Activated B cell treated with CpG ODN at 0.5 μM for 24 hours (primary cell): ENCODE measurements at places on chromosomes 2 and 18. TPM values are rescaled to one million over a fixed set of nuclear protein-coding genes. Genes with fewer than 3 reads are reported as not detected.
A peak's percentile ranks its signal among the peaks of the same experiment; 100 is the strongest.

The RGPD3 gene
- total RNA-seq, result 0.27 and 0.35 TPM in 2 replicates

The KCNF1 gene
- total RNA-seq, result not detected in 2 replicates

The IL37 gene
- total RNA-seq, result not detected in 2 replicates

The TMEM18 gene
- total RNA-seq, result 30.8 and 34.6 TPM in 2 replicates

DNA sequence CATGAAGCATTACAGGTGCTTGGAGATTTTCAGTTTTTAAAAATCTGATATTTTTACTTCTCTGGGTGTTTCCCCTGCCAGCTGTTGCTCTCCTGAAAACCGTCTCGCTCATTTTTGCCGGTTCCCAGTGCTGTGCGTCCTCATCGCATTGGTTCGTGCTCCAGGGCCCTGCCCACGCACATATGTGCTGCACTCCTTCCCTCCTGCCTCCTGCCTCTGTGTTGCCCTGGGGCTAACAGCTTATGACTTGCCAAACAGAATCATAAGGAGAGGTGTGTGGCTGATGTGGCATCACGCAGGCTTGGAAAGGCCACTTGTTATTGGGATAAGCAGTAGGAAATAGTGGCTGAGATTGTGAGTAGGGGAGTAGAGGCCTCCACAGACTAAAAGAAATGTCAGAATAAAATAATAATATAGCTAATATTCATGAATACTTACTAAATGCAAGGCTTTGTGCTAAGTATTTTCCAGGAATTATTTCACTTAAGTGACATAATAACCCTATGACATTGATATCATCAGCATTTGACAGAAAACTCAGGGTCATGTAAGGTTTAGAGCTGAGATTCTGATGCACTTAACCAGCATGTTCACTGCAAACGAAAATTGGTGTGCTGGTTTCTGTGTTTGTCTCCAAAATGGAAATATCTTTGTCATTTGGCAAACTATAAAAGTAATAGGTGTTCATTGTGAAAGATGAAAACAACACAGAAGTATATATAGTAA lies 53.5 kb downstream of the SLC4A1AP start:
- DNase-seq, result no peak

DNA sequence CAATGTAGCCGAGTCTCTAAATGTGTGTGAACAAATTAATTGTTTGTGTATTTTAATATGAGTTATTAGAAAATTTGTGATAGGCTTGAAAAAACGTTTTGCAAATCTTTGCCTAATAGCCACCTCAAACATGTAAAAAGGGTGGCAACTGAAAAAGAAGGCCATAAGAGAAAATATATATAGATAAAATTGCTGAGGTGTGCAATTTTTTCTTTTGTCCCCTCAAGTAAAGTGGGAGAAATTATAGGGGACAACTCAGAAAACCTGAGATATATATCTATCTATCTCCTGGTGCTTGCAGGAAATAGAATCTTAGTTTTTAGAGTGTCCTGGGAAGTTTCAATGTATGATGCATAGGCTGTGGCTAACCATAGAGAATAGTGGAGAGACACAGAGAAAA lies 201.4 kb upstream of the LRP1B start:
- DNase-seq, result no peak

DNA sequence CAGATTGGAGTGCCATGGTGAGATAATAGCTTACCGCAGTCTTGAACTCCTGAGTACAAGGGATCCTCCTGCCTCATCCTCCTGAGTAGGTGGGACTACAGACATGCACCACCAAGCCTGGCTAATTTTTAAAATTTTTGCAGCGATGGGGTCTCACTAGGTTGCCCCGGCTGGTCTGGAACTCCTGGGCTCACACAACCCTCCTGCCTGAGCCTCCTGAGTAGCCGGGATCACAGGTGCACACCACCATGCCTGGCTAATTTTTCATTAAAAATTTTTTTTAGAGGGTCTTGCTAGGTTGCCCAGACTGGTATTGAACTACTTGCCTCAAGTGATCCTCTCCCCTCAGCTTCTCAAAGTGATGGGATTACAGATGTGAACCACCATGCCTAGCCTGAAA lies 27.8 kb downstream of the RAB31 start:
- DNase-seq, result no peak

DNA sequence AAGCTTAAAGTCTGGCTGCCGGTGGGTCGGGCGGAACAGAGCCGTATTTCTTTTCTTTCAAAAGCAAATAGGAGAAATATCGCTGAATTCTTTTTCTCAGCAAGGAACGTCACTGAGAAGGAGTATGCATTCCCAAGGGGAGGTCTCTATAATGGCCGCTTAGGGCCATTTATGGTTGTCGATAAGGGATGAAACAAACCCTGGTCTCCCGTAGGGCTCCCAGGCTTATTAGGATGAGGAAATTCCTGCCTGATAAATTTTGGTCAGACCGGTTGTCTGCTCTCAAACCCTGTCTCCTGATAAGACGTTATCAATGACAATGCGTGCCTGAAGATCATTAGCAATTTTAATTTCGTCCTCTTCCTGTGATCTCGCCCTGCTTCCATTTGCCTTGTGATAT lies 227.7 kb upstream of the ZEB2 start:
- no peak for DNase-seq

GRCh38 chr2:119174216-119174992 lies 15.9 kb upstream of the C1QL2 start:
- DNase-seq, result peak; percentile 36

DNA sequence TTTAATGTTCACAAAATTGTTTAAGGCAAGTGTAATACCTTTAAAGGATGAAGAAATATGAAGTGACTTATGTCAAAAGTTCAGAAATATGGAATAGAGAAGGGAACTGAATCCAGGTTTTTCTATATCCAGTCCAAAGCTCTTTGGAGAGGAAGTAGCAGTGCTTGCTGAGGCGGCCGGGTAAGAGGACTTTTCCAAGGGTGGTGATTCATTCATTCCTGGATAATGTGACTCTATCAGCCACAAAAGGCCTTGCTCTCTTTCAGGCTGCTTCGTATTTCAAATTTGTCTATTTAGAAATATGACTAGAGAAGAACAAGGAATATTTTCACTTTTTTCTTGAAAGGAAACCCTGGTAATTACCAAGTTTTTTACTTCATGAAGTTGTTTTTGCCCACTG lies 830.1 kb upstream of the ZEB2 start:
- DNase-seq, result no peak

GRCh38 chr2:120495586-120495985 lies 149.7 kb downstream of the INHBB start:
- no peak for DNase-seq

GRCh38 chr2:121709776-121710469 lies 26.8 kb downstream of the NIFK start:
- DNase-seq, result no peak

- no peak for DNase-seq
These were observed 969.6 kb upstream of the PIK3C3 start for GRCh38 chr18:40985436-40985835.

DNA sequence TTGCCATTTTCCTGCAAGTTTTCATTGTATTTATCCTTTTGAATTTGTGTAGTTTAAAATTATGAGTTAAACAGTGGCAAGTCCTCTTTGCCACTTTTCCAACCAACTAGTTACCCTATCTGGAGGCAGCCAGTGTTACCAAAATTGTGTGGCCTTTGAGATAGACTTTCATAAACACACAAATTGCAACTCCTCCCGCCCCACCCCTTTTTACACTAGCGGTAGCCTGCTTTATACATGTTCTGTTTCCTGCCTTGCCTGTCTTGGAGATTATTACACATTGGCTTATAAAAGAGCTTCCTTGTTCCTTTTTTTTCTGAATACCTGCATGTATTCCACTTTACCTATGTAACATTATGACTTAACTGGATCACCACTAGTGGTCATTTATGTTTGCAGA lies 56.5 kb downstream of the RPIA start:
- DNase-seq, result no peak

GRCh38 chr2:79915455-79915854 lies 389.1 kb downstream of the LRRTM1 start:
- DNase-seq, result no peak

DNA sequence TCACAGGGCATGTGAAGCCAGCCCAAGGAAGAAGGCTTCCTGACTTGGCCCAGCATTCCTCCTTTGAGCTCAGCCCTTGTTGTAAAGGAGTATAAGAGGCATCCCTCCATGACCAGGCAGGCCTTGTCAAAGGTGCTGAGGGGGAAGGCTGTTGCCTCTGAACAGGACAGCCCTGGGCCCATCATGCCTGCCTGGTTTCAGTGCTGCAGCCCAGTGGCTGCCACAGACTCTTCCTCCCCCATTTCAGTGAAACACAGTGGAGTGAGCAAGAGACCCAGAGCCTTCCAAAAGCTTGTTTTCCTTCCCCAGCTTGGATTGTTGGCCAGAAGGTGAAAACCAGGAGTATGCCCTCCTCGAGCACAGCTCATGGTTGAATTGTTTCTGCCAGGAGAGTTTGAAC lies 19.9 kb upstream of the RPL37A start:
- no peak for DNase-seq

DNA sequence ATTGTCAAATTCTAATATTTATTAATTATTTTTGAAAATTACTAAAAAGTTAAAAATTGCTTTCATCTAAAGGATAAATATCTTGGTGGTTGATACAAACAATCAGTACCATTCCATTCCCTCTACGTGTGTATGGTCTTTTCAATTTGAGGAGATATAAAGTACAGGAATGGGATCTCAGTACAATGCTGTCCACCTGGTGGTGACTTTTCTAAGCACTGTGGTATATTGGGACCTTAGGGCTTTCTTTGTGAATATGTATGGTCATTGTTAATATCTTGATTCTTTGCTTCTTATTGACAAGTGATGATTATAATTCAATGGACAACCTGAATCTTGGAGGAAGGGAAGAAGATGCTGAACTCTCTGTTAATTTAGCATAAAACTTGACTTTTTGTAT lies 83.1 kb downstream of the NBEAL1 start:
- no peak for DNase-seq

- DNase-seq, result no peak
These were observed 29.6 kb downstream of the SH3BP4 start for GRCh38 chr2:234981197-234982095.

GRCh38 chr2:169031202-169031601 lies at the start of gene ABCB11:
Gene ABCB11, minus strand, starts transcription at chr2:169031324. Its CDS starts 13,199 bp downstream, at chr2:169018125.
- no peak for DNase-seq

DNA sequence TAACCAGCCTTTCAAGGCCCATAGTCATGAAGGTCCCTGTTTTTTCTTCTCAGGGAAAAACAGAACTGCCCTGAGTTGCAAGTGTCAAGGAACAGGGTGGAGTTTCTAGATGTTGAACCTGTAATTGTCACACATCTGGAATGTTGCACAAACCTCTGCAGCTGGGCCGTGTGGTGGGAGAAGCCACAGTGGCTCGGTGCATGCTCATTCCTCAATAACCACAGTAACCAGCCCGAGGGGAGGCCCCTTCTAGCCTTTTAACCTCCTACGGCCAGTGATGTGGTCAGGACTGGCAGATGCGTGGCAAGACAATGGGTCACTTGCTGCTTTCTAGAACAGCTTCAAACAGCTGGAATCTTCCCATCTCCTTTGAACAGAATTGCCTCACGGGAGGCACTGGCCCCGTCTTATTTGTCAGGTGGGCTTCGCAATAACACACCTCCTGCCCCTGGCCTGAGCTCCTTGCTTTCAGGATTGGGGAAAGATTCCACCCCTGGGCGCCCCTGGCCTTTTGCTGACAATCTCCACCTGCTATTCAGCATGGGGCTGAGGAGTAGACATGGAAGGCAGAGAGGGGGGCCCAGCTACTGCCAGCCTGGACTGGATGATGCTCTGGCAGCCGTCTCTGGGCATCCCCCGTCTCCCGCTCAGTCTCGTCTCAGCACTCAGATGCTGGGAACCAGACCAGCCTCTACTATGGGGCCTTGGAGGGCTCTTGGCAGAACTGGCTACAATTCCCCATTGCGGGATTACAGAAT lies 102.9 kb downstream of the KLHL29 start:
- DNase-seq, result no peak

GRCh38 chr2:61969376-61969775 lies 63.9 kb downstream of the COMMD1 start:
- DNase-seq, result no peak

DNA sequence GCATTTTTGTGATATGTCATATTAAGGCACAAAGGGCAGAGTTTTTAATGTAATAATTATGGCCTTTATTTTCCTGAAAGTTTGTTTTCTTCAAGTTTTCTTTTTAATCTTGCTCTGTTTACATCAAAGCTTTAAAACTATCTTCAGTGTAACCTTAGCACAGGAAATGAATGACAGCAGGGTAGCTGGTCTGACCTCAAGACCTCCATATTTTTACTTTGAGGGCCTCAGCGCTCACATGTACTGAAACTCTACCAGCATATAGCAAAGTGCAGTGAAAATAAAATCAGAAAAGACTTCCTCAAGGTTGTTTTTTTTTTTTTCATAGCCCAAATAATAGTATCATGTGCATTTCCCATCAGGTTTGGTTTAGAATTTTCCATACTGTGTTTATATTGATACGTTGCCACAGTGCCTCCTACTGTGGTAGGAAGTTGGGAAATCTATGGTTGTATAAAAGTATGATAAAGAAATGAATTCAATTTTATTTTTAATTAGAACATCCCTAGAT lies 163.4 kb downstream of the UBE2E3 start:
- DNase-seq, result no peak

- DNase-seq, result no peak
These were observed 30.6 kb downstream of the HS6ST1 start for GRCh38 chr2:128287780-128288735.

GRCh38 chr2:57937456-57937855 lies 109.2 kb upstream of the VRK2 start:
- no peak for DNase-seq

GRCh38 chr2:220663065-220663464 lies 909.0 kb downstream of the EPHA4 start:
- no peak for DNase-seq

DNA sequence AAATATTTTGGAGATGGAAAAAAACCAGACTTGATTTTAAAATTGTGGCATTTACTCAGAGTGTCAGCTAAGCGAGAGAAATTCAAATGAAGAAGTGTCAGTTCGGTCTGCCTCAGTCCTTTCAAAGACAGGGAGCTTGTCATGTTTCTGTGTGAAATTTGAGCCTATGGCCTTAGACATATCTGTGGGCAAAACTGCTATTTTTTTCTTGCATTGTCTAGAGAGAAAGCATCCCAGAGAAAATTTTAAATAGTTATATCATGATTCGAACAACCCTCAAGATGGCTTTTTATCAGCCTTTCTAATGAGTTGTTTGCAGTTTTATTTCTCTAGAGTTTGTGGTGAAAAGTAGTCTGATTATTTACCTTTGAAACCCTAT lies 50.2 kb upstream of the KCNE4 start:
- no peak for DNase-seq

DNA sequence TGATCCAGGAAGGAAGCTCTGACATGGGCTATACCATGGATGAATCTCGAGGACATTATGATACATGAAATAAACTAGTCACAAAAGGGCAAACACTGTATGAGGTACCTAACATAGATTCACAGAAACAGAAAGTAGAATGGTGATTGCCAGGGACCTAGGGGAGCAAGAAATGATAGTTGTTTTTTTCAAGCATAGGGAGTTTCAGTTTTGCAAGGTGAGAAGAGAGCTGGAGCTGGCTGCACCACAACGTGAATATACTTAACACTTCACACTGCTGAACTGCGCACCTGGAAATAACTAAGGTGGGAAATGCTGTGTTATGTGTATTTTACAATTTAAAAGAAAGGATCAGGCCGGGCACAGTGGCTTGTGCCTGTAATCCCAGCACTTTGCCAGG lies 13.2 kb upstream of the AGAP1 start:
- DNase-seq, result no peak
